ENCODE measurements at places on chromosomes 11 and 22. TPM values are rescaled to one million over a fixed set of nuclear protein-coding genes. Genes with fewer than 3 reads are reported as not detected.

DNA sequence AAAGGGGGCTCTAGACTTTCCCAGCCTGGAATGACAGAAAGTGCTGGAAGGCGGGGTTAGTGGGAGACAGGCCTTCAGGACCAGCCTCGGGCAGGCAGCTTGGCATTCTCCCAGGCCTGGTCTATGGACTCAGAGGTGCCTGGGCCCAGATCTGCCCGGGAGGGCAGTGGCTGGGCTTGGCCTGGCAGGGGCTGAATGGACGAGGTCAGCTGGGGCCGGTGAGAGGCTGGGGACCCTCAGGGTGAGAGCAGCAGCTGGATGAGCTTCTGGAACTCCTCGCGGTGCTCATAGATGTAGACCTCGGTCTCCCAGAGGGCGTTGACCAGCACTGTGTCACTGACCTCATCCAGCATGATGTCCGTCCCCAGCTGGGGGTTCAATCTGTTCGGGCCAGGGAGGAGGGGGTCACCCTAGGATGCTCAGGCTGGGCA lies 1.5 kb upstream of the BAIAP2L2 start:
- no peak for DNase-seq

GRCh38 chr11:81644239-81644840 lies 1089.3 kb downstream of the FAM181B start:
- DNase-seq, result peak; percentile 4

GRCh38 chr11:23236826-23237555 lies 376.7 kb upstream of the CCDC179 start:
- no peak for DNase-seq

WNT11 gene
- total RNA-seq, result 0.16 TPM

SLC43A3 gene
- total RNA-seq, result 159 TPM

OR56A1 gene
- not detected for total RNA-seq
